ENCODE measurements at places on chromosomes 4 and X.

DNA sequence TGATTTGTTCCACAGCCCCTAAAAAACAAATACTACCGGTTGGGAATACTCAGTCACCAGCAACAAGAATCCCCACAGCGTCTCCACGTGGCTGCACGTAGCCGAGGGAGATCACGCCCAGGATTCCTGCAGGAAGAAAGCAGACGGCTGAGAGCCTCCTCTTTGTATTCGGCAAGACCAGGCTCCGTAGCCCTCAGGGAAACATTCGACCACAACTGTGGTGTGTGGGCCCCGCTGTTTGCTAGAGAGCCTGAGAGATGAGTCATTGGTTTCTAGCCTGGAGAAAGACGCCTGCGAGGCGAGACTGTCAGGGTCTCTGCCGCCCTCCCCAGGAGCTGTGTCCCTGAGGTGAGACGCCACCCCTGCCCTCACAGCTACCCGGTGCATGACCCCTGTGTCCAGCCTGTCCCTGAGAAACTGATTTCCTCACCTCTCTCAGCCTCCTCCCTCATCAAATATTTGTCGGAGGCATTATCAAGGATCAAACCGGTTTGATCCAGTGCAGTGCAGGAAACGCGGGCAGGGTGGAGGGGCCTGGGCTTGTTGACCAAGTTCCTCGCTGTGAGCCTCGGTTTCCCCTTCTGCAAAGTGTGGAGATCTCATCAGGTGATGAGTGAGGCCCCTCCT lies 4.7 kb upstream of the S100P start:
- no peak for DNase-seq

DNA sequence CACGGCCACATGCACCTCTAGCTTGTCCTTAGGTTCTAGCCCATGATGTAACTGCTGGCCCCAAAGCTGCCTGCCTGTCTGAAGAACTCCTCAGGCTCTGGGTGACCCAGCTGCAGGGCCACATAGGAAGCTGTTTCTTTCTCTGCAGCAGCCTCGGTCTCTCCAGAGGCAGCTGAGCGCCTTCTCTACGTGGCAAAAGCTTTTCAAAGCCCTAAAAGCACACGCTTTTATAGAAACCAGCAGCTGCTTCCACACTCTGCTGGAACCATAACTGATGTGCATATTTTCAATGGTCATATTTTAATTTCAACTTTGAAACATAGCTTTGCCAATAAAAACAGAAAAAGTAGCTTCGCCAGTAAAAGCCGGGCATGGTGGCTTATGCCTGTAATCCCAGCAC lies 37.4 kb downstream of the FAM53A start:
- no peak for DNase-seq

DNA sequence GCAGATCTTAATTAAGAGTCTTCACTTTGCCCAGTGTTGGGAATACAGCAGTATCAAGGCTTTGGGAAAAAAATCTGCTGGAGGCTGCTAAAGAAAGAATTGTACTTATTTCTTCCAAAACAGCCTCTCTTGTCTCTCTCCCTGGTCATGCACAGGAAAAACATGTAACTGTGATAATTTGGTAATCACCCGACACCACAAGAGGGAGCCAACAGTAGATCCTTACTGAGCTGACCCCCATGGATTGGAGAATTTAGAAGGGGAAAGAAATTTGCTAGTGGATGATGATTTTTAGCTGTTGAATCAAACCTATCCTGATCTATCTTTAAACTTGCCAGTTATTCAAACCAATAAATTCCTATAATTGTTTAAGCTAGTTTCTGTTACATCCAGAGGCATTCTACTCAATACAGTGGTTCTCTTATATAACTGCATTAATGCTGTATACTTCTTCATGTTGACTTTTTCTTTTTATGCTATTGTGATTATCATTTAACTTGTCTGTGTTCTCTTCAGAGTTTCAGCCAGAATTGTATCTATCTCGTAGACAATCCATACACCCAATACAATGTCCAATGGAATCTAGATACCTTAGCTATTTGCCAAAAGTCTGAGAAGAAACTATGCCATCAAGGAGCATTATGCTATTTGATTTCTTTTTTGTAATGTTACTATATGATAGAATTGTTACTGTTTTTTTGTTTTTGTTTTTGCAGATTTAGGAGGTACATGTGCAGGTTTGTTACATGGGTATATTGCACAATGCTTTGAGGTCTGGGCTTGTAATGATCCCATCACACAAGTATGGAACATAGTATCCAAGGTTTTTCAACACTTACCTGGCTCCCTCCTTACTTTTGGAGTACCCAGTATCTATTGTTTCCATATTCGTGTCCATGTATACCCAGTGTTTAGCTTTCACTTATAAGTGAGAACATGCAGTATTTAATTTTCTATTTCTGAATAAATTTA lies 31.3 kb upstream of the ARHGEF38 start:
- peak; percentile 11 for DNase-seq

DNA sequence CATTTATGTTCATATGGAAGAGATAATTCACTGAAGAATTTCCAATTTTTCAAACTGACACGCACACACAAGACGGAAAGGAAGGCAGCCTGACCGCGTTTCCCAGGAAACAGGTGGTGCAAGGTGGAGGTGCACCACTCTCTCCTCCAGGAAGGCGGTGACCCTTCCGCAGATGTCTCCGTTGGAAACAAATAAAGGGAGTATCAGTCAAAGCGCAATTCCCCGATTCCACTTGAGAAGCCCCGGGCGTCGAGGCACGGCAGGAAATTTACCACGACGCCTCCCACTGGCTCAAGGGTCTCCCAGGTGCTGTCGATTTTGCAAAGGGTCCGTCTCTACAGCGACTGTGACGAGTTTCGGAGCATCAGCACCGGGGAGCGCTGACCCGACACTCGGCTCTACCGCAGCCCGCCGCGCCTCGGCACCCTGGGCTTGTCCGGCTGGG lies 770 bp upstream of the TIGD2 start:
- DNase-seq = peak; percentile 29

- DNase-seq = peak; percentile 48
Observed at GRCh38 chr4:52837716-52838558, 24.2 kb upstream of the RASL11B start.

DNA sequence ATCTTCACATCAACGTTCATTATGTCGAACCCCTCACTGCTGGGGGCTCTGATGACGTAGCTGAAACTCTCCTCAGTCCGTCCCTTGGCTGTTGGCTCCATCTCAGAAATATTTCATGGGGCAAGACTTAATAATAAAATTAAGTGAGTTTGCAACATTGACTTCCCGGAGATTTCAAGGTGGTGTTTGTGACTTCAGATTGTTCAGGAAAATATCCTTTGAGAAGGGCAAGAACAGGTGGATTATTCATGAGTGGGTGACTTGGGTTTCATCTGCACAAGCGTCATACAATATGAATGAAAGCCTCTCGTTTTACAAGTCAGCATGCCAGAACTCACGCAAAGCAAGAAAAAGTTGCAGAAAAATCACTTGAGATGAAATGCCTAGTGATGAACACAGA lies at the start of gene C4orf50:
Gene C4orf50, minus strand, starts transcription at position 101 of the 400 bp plus-strand sequence.
- no peak for DNase-seq

DNA sequence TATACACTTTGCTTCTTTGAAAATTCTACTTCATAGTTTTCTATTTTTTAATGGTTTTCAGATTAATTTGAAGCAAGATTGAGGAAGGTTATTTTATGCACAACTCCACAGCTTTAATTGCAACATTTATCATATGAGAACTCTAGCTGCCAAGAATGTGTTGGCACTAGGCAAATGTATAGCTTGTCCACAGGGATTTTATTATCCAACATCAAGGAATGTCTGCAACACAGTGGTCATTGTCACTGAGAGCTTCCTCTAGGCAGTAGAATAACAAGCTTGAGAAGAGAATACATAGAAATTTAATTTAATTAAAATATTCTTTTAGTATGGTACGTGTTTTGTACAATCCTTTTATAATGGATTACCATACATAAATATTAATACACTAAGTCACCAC lies 1600.8 kb downstream of the ARAP2 start:
- DNase-seq = no peak

DNA sequence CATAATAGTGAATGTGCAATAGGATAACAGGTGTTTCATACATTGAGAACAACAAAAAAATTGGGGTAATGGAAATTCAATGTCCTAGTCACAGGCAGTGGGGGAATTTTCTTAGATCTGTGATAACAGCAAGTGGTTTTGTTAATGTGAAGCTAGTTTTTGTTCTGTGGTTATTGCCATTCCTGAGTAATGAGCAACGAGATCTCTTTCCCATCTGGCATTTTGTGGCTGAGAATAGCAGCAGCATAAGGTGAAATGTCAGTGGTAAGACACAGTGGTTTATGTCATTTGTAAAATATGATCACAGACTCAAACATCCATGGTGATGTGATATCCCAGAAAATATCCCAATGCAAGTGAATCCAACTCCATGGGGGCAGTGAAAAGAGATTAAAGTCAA lies 497.5 kb downstream of the KCNIP4 start:
- no peak for DNase-seq

DNA sequence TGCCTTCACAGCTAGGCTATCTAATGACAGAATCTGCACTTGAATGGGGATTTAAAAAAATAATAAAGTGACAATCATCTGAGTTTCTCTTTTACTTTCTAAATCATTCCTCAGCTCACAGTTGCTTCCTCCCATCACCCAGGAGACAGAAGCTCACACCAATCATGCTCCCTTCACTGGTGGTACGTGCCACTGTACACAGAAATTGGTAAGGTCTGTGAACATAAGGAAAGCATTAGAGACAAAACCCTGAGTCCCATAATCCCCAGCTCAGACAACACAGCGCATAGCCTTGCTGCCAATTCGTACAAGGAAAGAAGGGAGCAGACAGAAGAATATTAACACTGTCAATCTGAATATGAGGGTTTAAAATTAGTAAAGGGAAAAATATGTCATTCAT lies 133.1 kb downstream of the IDS start:
- no peak for DNase-seq

- no peak for DNase-seq
Observed at GRCh38 chr4:37628977-37629609, 57.1 kb downstream of the RELL1 start.

DNA sequence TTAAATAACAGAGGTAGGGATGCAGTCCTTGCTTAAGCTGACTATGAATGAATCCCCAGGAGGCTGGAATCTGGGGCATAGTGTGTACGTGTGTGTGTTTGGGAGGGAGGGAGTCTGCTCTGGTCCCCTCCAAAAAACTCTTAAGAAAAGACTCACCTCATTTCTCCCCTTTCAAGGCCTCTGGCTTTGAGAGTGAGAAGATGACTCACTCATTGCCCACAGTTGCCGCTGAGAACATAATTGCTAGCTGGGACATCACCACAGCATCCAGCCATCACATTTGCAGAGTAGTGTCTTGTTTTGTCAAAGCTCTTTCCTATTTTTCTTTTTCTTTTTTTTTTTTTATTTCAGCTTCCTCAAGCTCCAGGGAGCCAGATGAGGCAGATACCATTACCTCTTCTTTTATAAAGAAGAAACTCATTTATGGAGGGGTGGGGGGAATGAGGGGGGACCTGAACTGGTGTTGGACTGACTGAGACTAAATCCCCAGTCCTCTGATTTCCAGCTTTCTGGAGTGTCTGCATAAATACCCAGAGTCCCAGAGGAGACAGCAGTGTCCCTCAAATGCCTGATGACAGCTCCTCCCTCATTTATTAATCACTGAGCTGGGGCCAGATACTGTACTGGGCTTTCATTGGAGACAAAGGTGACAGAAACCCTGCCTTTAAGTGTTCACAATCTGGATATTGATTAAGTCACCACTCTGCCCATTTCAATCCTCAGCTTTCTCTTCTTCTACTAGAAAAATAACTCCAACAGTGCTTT lies 61.9 kb upstream of the LAS1L start:
- no peak for DNase-seq

DNA sequence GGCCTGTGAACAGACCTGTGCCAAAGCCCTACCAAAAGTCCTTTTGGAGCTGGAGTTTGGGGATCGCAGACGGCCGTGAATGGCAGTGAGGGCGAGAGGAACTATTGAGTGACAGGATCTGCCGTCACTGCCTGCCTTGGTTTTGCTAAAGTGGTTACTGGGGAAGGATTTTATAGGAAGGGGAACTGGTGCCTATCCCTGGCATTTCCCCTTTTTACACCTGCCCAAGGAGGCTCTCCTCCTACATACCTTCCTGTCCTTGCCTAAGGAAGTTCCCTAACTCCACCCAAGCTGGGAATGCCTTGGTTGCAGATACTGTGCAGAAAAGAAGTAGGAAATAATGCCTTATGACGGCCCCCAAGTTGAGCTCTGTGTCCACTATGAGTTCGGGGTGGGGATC lies 14.5 kb downstream of the LONRF3 start:
- no peak for DNase-seq

DNA sequence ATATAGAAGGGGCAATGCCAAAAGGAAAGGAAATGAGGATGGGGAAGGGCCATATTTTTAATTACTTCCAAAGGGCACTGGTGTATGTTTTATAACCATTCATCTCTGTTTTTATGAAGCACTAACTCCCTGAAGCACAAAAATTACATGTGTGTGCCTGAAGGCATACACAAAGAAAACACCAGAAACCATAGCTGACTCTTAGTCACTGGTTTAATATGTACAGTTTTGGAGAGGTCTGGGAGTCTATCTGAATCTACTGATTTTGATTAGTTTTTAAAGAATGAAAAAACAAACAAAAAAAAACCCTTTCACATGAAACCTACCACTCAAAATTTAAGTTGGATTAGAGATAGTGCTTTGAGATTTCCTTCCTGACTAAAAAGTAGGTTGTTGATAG lies 438.7 kb downstream of the RPA4 start:
- no peak for DNase-seq

- DNase-seq = no peak
Observed at GRCh38 chrX:144738246-144738645, 509.1 kb upstream of the SPANXN1 start.

GRCh38 chr4:2301806-2302205 lies 39.9 kb upstream of the MXD4 start:
- DNase-seq = no peak

GRCh38 chr4:118774321-118774720 lies 61.6 kb downstream of the SEC24D start:
- DNase-seq = no peak

GRCh38 chr4:19686456-19686855 lies 565.2 kb upstream of the SLIT2 start:
- no peak for DNase-seq

- DNase-seq = no peak
Observed at GRCh38 chrX:18970465-18970864, 13.4 kb downstream of the PHKA2 start.

GRCh38 chrX:7689791-7690412 lies 153.1 kb upstream of the VCX start:
- peak; percentile 22 for DNase-seq

- no peak for DNase-seq
Observed at GRCh38 chrX:2383735-2384134, 117.0 kb downstream of the DHRSX start.

GRCh38 chr4:83180431-83180968 lies 66.0 kb upstream of the PLAC8 start:
- DNase-seq = no peak

DNA sequence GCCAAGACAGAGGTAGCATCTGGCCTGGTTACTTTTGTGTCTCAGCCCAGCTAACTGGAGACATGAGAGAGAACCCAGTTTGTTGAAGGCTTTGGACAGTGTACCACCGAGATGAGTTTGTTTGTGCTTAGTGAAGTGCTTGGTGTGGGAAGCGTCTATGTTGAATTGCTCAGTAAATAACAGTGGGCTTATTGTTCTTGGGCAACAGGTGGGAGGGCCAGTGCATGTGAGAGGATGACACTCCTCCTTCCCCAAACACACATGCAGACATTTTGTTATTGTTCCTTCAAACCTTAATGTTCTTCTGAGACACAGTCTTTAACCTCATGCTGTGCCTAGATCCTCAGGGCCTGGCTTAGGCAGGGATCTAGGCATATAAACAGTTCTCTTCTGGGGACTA lies 39.7 kb downstream of the MSN start:
- DNase-seq = peak; percentile 29

All from NCI-H510A treated with DMSO at 0.1 percent for 48 hours (cell line).